HFF-Myc (cell line): ENCODE measurements at places on chromosomes 6 and 20.

DNA sequence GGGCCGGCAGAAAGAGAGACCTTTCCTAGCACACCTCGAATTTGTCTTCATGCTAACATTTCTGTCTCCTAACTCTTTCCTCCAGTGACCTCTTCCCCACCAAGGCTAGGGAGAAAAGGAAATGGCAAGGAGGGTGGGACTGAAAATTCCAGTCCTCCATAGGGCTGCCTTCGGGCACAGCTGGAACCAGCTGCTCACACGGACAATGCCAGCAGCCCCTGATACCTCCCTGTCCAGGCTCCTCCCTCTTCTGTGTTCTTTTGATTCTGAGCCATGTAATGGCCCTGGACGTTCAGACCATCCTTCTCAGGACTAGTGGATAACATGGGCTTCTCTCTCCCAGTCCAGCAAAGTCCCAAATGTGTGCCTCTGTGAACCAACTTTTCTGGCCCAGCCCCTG is 29.1 kb upstream of the PHACTR3 start:
- DNase-seq = no peak

DNA sequence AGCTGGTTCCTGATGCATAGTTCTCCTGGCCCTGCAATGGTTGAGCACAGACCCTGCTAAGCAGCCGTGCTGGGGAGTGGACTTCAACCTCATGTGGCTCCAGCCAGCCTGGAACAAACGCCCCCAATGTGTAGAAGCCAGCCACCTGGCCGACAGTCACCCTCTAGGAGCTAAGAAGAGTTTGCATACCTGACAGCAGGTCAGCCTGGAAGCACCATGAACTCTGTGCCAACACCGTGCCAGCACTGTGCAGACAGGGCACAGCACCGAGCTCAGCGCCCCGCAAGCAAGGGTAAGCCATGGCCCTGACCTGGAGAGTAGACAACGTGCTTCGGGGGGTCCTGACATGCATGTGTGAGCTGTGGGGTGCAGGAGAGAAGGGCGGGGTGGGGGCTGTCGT is 356.3 kb downstream of the ZFAND3 start:
- DNase-seq = no peak

- no peak for DNase-seq
Observed at GRCh38 chr6:39847221-39847620, 55.0 kb downstream of the DAAM2 start.

DNA sequence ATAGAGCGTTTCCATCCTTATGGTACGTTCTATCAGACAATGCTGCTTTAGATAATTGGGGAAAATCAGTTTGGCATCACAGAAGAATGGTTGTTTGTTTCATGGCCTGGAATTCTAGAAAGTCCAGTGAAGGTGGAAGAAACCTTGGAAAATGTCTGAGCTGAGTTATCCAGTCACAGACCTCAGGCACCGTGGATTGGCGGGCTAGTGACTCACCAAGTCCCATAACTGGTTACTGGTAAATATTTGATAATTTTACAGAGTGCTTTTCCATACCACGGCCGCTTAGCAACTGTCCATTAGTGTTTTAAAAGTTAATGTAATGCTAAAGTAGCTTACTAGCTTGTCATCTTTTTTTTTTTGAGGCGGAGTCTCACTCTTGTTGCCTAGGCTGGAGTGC is 99.4 kb downstream of the SLC35B3 start:
- no peak for DNase-seq

- DNase-seq = no peak
Observed at GRCh38 chr6:1797801-1798200, 188.1 kb downstream of the FOXC1 start.

DNA sequence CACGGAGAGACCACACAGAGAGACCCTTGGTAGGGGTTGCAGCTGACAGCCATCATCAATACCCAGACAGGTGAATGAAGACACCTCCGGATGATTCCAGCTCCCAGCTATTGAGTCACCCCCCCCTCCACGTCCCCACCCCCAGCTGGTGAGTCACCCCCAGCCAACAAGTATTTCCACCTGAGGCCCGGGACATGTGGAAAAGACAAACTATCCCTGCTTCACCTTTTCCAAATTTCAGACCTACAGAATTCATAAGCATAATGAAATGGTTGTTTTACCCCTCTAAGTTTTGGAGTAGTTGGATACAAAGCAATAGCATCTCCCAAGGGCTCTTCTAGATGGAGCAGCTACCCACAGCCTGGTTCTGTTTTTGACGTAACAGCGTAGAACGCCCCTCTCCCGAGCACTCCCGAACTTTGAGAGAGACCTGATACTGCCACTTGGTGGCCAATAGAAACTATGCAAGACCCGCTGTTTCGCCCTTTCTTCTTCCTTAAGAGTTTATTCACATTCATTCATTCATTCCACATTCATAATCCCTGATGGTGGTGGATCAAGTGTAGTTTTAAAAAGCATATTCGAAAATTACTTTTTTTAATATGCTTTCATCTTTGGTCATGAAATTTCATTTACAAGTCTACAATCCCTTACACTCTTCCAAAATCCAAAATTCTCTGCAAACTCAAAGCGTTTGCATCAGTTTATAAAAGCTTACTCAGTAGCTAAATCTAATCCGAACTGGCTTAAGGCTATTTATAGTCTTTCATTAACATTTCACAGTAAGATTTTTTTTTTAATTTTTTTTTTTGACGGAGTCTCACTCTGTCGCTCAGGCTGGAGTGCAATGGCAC is 15.1 kb upstream of the PPP1R16B start:
- peak; percentile 14 for DNase-seq

DNA sequence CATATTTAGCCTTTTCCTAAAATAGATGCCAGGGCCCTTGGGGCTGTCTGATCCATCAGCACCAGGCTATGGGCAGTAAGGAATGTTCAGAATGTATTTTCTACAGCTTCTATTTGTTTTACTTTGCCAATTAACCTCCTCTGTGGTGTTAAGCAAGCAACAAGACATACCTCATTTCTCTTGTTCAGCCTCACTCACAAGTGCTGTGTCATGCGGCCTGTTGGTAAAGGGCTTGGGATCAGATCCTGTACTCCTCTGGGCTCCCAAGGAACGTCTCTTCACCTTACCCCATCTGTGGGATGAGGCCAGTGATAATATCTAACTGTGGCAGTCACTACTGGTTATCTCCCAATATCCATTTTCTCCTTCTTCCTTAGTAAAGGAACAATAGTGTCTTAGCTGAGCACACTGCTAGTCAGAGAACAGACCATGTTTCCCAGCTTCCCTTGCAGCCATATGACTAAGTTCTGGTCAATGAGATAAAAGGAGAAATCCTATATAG is 7.0 kb upstream of the DSTN start:
- no peak for DNase-seq

GRCh38 chr20:658731-659291 is 5.8 kb upstream of the SRXN1 start:
- DNase-seq = no peak

DNA sequence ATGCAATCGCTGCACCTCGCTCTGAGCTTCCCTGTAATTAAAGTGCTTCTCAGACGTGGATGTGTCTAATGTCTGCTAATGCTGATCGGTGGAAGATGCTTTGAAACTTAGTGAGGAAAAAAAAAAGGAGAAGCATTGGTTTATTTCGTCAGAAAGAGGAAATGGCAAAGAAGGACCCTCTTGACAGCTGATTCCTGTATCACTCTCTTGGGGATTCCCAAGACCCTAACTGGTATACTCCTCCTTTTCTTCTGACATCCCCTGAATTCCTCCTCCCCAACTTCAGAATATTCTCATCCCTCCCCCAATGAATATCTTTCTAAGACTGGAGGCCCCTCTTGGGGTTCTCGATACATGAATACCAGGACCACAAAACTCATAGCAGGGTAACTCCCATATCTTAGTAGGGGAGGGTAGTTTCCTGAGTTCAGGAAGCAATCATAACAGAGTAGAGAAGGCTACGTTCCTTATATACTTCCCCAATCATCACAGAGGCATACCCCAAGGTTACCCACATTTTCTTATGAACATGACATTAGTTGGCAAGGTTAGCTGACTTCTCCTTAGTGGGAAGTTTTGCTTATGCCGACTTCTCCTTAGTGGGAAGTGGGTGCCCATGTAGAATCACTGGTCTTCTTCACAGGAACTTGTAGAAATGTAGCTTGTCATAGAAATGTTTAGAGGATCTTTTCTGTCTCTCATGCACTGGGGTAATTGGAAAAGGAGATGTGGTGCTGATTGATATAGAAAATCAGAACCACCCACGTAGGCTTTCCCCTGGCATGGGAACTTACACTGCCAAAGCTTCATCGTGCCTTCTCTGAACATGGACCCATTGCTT is 63.8 kb upstream of the ATXN1 start:
- no peak for DNase-seq

DNA sequence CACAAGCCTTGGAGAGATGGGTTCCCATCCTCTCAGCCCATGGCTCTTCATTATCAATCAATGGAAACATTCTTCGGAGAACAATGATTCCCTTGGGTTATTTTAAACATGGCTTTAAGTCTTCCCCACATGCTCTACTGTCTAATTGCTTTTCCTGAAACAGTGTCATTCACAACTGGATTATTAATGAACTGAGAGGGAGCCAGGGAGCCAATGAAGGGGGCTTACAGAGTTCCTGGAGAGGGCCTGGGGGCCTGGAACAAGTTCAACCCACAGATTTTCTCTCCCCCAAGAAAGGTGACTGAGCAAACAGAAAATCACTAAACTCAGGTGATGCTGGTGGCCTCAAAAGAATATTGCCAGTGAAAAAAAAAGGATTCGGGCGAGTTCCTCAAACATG is 1.3 kb upstream of the PPP1R16B start:
- no peak for DNase-seq

DNA sequence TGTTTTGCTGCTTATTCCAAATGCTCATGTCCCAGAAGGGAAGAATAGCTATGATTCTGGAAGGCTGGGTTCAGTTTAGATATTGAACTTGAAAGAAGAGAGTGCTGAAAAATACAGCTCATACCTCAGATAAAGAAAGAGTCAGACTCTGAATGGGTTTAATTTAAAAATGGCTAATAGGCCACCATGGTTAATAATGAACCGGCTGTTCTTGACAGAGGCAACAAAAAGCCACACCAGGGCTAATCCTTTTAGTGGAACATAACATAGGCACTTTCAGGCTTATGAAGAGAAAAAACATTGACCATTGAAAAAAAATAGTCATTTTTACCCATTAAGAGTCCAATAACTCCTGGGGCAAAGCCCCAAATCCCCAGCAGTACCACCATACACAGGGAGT is 59.4 kb downstream of the TNFRSF21 start:
- DNase-seq = no peak

DNA sequence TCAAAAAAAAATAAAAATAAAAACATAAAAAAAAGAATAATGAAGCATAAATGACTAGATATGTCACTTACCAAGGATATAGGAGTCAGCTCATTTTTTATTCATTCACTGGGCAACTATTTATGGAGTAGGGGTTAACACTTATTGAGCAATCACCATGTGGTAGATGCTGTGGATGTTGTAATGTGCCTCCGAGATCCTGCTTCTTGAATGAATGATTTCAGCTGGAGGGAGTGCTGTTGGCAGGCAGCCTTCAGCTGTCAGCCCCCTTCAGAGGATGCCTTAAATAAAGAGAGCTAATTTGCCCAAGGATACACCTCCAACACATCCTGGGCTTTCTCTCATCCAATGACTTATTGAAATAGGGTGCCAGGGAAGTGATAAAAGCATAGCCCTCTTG is 229.5 kb upstream of the DTNBP1 start:
- no peak for DNase-seq

GRCh38 chr20:63153254-63154221 is 62.4 kb downstream of the YTHDF1 start:
- no peak for DNase-seq

- DNase-seq = no peak
Observed at GRCh38 chr6:47405273-47405672, 72.3 kb upstream of the CD2AP start.

DNA sequence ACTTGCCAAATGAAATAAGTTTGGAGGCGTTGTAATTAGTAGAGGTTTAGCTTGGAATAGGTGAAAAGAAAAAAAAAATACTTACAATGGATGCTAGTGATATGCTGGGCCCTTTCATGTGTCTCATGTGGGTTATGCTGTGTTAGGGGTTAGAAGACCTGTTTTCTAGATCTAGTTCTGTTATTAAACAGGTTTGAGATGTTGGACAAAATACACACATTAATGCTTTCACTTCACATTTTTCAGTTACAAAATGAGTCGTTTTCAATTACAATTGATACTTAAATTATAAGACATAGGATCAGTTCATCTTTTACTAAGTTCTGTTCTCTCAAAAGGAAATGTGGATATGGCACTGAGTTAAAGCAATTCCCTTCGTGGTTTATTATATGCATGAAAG is 509.8 kb downstream of the EPM2A start:
- no peak for DNase-seq

DNA sequence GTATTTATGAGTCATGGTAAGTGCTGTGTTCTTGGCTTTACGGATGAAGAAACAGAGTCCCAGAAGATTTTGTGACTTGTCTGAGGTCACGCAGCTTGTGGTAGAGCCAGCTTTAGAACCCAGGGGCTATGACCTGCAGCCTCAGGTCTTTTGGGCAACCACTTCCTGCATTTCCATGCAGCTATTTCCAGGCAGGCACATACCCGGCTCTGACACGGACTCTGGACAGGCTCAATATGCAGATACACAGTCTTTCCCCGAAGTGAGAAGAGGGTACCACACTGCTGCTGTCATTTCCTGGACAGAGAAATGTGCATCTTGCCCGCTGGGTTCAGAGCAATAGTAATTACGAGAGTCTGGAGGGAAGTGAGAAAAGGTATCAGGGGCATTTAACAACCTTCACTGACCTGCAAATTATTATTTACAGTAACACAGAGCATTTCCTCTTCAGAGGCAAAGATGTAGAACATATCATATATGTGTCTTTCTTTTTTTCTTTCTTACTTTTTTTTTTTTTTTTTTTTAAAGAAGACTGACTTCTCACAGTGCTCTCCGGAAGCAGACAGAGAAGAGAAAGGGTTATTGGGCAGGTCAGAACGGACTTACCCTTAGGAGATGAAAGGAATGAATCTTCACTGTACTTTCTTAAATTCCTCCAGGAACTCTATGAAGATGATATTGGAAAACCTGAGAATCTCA is 185.1 kb downstream of the CLIC5 start:
- no peak for DNase-seq

DNA sequence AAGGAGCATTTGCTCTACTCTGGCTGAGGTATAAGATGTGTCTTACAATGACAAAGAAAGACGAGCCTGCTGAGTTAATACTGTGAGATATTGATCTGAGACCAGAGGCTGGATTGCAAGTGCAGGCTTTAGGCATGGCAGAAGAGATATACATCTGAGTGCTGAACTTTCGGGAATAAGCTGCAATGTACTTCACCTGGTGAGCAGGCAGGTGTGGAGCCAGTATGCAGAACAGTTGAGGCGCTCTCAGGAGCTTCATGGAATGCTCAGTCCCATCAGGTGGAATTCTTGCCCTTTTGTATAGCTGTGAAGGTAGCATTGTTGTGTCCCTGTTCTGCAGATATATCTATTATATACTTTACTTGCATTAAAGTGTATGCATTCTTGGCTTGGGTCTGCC is 179.3 kb upstream of the RIMS1 start:
- DNase-seq = no peak

- DNase-seq = no peak
Observed at GRCh38 chr6:131660195-131660594, 23.1 kb downstream of the ENPP3 start.

DNA sequence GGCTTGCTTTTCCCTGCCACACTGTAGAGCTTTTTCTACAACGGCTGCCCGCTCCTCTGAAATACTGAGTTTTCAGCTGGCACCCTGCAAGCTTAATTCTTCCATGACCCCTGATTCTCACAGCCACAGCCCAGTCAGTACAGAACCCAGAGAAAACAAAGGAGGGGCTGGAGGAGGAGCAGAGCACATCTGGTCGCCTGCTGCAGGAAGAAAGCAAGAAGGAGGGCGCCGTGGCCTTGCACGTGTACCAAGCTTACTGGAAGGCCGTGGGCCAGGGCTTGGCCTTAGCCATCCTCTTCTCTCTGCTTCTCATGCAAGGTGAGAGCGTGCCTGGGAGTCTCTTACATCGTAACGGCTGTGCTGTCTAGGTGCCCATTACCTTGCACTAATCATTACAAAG is 11.3 kb downstream of the DLK2 start:
- peak; percentile 60 for DNase-seq
